ENCODE measurements at places on chromosomes 7 and 10. TPM values are rescaled to one million over a fixed set of nuclear protein-coding genes. Genes with fewer than 3 reads are reported as not detected.

Gene PPP1R9A
- 47.4 TPM for total RNA-seq

Gene TBX20
- not detected for total RNA-seq

Gene SAMD9
- total RNA-seq: 7.5 TPM

Gene ZCWPW1
- 4.6 TPM for total RNA-seq

Gene NUTM2B
- 0.68 TPM for total RNA-seq

Gene CASTOR2
- total RNA-seq: 23.3 TPM

Gene JMJD1C
- 115 TPM for total RNA-seq

Gene TRPV5
- not detected for total RNA-seq

Gene DGKB
- total RNA-seq: 22.4 TPM

Gene OR6B1
- not detected for total RNA-seq

Gene WEE2
- not detected for total RNA-seq

Gene DNA2
- 6.4 TPM for total RNA-seq

Gene DOCK1
- 53.7 TPM for total RNA-seq

Gene RASSF4
- 61.7 TPM for total RNA-seq

Gene SND1
- 63.5 TPM for total RNA-seq

Gene UNC5B
- 1.5 TPM for total RNA-seq

Gene OTUD1
- 8.8 TPM for total RNA-seq

Gene DPYSL4
- 1.9 TPM for total RNA-seq

Gene KCNH2
- 80.8 TPM for total RNA-seq

Gene PPP2R2D
- 33.1 TPM for total RNA-seq

All from sigmoid colon (tissue), 7 donors.